ENCODE measurements at places on chromosomes 13 and 19. TPM values are rescaled to one million over a fixed set of nuclear protein-coding genes. Genes with fewer than 3 reads are reported as not detected.
A peak's percentile ranks its signal among the peaks of the same experiment; 100 is the strongest.

Gene SULT2B1
- total RNA-seq = 191 TPM

Gene AP1M2
- 61.3 TPM for total RNA-seq

DNA sequence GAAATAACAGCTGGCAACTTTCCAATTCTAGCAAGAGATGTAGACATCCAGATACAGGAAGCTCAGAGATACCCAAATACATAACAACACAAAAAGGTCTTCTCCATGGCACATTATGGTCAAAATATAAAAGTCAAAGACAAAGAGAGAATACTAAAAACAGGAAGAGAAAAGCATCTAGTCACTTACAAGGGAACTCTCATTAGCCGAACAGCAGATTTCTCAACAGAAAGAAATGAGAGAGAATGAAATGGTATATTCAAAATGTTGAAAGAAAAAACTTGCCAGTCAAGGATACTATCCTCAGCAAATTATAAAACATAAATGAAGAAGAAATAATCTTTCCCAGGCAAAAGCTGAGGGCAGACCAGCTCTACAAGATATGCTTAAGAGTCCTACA lies 12.4 kb downstream of the ZNF780A start:
- no peak for DNase-seq

DNA sequence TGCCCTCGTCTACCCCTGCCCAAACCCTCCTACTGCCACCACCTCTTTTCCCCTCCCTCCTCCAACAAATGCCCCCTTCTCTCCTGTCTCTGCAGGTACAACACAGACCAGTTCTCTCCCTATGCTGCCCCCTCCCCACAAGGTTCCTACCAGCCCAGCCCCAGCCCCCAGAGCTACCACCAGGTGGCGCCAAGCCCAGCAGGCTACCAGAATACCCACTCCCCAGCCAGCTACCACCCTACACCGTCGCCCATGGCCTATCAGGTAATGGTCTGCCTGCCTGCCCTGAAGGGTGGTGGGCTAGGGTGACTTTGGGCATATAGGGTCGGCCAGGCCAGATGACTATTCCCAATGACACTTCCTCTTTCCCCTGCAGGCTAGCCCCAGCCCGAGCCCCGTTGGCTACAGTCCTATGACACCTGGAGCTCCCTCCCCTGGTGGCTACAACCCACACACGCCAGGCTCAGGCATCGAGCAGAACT lies 6.5 kb upstream of the TIMM50 start:
- peak; percentile 90 for DNase-seq

GRCh38 chr19:13118424-13119193 lies 545 bp downstream of the NACC1 start:
- DNase-seq = no peak

DNA sequence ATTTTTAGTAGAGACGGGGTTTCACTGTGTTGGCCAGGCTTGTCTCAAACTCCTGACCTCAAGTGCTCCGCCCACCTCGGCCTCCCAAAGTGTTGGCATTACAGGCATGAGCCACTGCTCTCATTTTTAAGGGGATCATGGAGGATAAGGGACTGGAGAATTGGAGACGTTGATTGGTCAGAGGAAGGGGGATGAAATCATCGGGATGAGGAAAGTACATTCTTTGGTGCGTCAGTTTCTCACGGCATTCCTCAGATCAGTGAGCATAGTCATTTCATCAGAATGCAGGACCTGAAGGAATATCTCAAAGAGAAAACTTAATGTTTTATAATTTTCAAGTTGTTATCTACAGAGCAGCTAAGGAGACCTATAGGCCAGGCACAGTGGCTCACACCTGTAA lies 14.0 kb downstream of the ZNF114 start:
- no peak for DNase-seq

DNA sequence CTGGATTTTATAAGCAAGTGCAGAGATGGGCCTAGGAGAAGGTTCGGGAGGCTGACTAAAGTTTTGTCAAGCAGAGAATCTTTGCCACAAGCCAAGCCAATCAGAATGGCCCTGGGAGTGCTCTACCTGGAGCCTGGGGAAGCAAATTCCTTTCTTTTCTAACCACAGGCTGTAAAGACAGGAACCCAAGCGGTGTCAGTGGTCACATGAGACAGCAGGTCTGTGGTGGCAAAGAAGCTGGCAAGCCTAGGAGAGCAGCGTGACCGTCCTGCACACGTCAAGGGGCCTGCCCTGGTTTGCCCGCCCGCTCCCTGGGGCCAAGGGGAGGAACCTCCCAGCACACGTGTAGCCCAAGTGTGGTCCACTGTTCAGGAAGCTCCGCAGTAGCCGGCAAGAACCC lies 90.8 kb downstream of the IPO5 start:
- peak; percentile 53 for DNase-seq
